ENCODE measurements at places on chromosomes 7 and 10.
A peak's percentile ranks its signal among the peaks of the same experiment; 100 is the strongest.

- H3K4me1 ChIP-seq: no peaks in the 10 kb centered on the region
- DNase-seq: no peak
- no peak overlapping the region for H3K4me3 ChIP-seq
These were observed 184.2 kb downstream of the MAD1L1 start for GRCh38 chr7:2048531-2048930.

- peaks cover 9% of the 10 kb centered on the region for H3K27me3 ChIP-seq
- peaks cover 17% of the 10 kb centered on the region for H3K36me3 ChIP-seq
- H3K27ac ChIP-seq: peak overlapping the region; percentile 100
- peak; percentile 62 for DNase-seq
- peaks cover 59% of the 10 kb centered on the region for H3K4me1 ChIP-seq
These were observed 1.3 kb downstream of the STK17A start for GRCh38 chr7:43584195-43584586.

GRCh38 chr10:114631666-114632417, 26.2 kb downstream of the ABLIM1 start:
- peak overlapping the region; percentile 92 for H3K4me3 ChIP-seq
- no peak for DNase-seq
- H3K4me1 ChIP-seq: peaks cover 73% of the 10 kb centered on the region
- no peaks in the 10 kb centered on the region for H3K36me3 ChIP-seq
- H3K27me3 ChIP-seq: peaks cover 1% of the 10 kb centered on the region
- peak overlapping the region; percentile 74 for H3K27ac ChIP-seq

- H3K4me3 ChIP-seq: no peak overlapping the region
- peaks cover 13% of the 10 kb centered on the region for H3K4me1 ChIP-seq
- 0 out of 2 replicates have a peak, but pooled peaks cover 4% of the 10 kb centered on the region for H3K36me3 ChIP-seq
These were observed 57.3 kb upstream of the TES start for GRCh38 chr7:116153050-116153449.

DNA sequence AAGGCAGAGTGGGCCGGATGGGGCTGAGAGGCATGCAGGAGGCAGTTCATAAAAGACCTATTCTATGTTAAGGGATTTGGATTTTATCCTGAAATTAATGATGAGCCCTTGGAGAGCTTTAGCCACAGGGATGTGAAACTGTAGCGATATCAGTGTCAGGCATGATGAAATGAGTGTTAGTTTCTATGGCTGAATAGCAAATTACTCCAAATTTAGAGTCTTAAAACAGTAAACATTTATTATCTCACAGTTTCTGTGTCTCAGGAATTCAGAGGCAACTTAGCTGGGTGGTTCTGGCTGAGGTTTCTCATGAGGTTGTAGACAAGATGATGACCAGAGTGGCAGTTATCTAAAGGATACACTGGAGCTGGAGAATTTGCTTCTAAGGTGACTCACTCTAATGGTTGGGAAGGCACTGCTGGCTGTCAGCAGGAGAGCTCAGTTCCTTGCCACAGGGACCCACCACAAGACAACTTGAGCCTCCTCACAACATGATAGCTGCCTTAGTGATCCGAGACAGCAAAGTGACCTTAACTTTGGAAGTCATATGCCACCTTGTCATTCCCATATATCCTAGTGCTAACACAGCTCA, 36.7 kb upstream of the SFTPD start:
- H3K36me3 ChIP-seq: peaks cover 7% of the 10 kb centered on the region
- DNase-seq: no peak
- H3K27me3 ChIP-seq: peaks cover 21% of the 10 kb centered on the region
- no peaks in the 10 kb centered on the region for H3K4me1 ChIP-seq
- no peak overlapping the region for H3K27ac ChIP-seq

DNA sequence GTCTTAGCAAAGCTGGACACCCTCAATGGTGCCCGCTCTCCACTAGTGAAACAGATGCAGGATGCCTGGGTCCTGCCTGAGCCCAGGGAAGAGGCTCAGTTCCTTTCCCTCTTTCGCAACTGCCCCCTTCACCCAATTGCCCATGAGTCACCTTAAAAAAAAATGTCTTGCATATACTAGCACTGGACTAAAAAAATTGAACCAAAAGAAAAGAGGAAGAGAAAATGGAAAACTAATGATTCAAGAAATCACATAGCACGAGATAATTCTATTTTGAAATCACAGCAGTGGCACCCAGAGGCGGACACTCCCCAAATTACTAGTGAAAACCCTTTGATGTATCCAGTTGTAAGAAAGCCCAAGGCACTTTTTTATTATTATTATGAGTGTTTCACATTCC, 972.5 kb downstream of the LRMDA start:
- peak overlapping the region; percentile 8 for H3K27ac ChIP-seq
- H3K36me3 ChIP-seq: peaks cover 4% of the 10 kb centered on the region
- H3K4me3 ChIP-seq: peak overlapping the region; percentile 14
- DNase-seq: peak; percentile 15
- no peaks in the 10 kb centered on the region for H3K27me3 ChIP-seq
- peaks cover 39% of the 10 kb centered on the region for H3K4me1 ChIP-seq

GRCh38 chr10:13990946-13991345, 339.8 kb downstream of the FRMD4A start:
- H3K4me3 ChIP-seq: peak overlapping the region; percentile 73
- H3K27ac ChIP-seq: peak overlapping the region; percentile 89
- H3K4me1 ChIP-seq: peaks cover 71% of the 10 kb centered on the region
- DNase-seq: peak; percentile 52

GRCh38 chr10:122475591-122476332, 14.4 kb downstream of the HTRA1 start:
- peaks cover 13% of the 10 kb centered on the region for H3K4me1 ChIP-seq
- H3K4me3 ChIP-seq: no peak overlapping the region
- no peak for DNase-seq
- no peak overlapping the region for H3K27ac ChIP-seq
- no peaks in the 10 kb centered on the region for H3K36me3 ChIP-seq
